ENCODE measurements at places on chromosomes 1 and 21.

DNA sequence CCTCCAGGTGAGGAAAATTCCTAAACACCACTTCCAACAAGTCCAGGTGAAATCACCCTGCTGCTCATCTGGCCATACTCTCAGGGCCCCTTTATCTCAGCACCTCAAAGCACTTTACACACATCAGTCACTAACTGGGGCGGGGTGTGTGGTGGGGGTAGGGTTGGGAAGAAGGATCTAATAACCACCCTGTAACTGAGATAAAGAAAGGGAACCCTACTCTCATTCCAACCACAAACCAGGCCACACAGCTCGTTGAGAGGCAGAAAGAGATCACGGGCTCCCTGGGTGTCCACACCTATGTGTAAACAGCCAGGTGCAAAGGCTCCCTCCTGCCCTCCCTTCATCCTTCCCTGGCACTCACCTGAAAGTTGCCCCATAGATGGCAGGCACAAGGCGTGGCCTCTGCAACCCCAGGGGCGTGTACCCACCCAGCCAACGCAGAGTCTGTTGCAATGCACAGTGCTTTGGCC lies 20.4 kb downstream of the GPR161 start:
- no peak for DNase-seq

GRCh38 chr1:23423415-23424292 lies 894 bp downstream of the TCEA3 start:
- DNase-seq, result no peak

- no peak for DNase-seq
Observed at GRCh38 chr1:181159451-181160140, 71.1 kb downstream of the IER5 start.

- DNase-seq, result peak; percentile 33
Observed at GRCh38 chr1:212368073-212368484, 46.6 kb downstream of the PACC1 start.

GRCh38 chr1:63630666-63631065 lies 37.5 kb downstream of the PGM1 start:
- no peak for DNase-seq

GRCh38 chr1:30379684-30380624 lies 343.4 kb downstream of the MATN1 start:
- peak; percentile 43 for DNase-seq

DNA sequence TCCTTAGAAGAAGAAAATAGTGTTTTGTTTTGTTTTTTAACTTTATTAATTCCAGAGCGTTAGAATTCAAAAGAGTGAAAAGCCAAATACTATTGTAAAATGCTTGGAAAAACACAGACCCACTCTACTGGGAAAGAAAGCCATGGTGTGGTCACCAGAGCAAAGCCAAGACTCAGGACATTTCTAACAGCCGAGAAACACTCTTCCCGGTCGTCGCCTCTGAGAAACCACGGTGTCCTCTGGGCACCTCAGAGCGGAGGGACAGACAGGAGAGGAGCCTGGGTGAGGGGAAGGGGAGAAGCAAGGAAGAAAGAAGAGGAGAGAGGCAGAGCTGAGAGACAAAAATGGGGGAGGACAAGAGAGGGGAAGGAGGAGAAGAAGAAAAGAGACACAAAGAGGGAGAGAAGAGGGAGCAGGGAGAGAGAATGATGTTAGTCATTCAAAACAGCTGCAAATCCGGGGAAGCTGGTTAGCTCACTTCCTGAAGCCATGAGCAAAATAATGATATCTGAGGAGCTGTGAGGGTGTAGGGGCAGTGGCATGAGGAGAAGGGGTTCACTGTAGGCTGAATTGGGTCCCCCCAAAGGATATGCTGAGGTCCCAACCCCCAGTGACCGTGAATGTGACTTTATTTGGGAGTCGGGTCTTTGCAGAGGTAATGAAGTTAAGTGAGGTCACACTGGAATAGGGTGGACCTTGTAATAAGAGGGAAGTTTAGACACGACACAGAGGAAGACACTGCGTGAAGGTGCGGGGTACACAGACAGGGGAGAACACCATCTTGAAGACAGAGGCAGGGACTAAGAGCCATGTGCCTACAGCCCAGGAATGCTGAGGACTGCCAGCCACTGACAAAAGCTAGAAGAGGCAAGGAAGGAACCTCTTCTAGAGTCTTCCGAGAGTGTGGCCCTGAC lies 58.2 kb upstream of the DMRTB1 start:
- no peak for DNase-seq

DNA sequence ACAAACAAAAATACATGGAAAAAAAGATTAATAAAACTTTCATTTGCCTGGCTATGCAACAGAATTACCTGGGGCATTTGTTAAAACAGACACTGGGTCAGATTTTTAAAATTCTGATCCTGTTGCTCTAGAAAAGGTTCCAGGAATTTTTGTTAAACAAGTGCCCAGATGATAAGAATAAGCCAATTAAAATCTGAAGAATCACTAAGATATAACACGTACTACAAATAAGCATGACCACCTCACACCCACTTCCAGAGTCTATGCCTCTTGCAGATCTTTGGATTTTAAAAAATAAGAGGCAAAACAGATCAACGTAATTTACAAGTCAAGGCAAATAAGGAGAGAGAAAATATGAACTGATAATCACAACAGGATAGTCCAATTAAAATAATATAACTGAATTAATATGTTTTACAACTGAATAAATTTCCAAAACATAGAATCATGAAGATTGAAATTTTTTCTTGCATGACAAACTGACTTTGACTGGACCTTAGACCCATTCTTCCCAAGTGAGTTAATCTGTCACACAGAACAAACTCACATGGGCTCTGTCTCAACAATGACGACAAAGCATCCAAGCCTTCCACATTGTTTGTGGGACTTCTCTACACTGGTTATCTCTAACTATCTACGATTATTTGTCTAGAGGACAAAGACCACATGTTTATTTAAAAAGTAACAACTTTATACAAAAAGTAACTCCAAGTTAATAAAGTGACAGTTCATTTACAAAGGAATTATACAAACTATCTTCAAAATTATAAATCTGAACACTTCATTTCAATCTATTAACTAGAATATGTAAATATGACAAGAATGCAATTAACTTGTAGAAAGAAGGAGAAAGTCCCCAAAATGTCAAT lies 56.9 kb downstream of the COP1 start:
- DNase-seq, result no peak

DNA sequence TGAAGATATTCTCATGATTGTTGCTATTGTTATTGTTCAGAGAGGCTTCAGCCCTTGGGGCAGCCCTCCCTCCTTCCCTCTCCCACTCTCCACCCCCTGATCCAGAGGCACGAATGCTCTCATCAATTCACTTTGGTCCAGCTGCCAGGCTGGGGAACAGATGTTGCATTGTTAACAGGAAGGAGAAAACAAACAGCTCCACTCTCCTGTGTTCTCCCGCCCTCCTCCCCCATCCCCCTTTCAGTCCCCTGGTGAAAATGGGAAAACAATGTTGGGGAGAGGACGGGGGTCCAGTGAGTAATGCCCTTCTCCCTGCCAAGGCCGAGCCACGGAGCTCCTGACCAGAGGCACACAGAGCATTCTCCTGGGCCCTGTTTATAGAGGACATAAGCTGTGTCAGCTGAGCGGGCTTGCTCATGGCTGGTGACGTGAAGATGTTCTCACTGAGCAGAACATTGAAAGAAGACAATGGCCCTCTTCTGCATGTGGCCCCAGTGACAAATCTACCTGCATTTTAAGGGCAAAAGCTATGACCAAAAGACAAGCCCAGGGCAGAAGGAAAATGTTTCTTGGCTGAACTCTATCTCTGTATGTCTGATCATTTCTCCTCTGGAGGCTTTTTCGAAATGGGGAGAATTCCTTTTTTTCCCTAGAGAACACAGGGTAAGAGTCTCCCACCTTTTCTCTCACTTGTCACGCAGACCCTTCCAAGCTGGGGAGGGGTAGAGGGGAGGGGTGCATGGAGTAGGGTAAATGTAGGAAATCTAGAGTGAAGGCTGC lies 111.7 kb downstream of the GLUL start:
- peak; percentile 1 for DNase-seq

DNA sequence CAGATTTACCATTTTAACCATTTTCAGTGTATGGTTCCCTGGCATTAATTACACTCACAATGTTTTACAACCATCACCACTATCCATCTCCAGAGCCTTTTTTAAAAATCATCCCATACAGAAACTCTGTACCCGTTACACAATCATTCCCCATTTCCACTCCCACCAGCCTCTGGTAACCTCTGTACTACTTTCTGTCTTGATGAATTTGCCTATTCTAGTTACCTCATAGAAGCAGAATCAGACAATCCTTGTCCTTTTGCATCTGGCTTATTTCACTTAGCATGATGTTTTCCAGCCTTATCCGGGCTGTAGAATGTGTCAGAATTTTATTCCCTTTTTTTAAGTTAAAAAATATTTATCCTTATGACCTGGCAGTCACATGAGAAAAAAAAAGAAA lies 33.0 kb downstream of the PGM1 start:
- no peak for DNase-seq

DNA sequence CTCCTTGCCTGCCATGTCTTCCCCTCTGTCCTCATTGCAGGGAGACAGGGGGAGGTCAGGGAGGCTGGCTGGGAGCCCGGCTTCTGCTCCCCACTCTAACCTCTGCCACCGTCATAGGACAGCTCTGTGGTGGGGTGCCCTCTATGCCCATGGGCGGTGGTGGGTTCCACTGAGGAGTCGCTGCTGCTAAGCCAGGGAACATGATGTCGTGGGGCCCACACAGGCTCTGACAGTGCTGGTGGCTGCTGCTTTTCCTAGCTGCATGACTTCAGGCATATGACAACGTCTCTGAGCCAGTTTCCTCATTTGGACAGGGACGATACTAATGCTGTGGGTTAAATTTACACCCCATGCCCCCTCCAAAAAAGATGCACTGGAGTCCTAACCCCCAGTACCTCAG lies 14.7 kb downstream of the KCNA10 start:
- DNase-seq, result no peak

DNA sequence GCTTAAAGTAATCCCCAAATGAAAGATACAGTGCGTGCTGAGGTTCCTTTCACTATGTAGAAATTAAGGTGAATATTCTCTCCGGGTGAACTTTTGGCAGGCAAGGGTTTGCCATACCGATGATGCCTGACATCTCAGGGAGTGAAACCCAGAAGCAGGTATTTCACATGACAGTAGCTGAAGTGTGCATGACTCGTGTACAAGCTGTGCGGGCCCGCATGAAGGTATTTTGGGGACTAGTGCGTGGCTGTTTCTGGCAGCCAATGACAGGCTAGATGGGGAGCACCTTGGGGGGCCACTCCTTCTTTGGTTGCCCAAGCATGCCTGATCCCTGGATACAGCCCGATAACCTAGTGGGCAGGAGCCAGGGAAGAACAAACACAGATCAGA lies 569.0 kb downstream of the SMYD3 start:
- DNase-seq, result no peak

DNA sequence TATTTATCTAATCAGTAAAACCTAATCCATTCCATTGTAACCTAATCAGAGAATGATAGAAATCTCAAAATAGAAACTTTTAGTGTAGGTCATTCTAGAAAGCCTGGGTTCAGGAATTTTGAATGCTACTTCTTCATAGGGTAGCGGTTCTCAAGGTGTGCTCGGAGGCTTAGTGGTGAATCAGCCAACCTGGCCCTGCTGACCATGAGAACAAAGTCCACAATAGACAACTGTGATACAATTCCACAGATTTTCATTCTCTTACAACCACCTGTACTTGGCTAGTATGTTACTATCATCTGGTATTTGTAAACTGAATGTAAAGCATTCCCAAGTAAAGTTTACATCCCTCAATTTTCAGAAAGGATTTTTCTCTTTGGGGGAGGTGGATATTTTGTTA lies 7.5 kb upstream of the PUM1 start:
- DNase-seq, result no peak

DNA sequence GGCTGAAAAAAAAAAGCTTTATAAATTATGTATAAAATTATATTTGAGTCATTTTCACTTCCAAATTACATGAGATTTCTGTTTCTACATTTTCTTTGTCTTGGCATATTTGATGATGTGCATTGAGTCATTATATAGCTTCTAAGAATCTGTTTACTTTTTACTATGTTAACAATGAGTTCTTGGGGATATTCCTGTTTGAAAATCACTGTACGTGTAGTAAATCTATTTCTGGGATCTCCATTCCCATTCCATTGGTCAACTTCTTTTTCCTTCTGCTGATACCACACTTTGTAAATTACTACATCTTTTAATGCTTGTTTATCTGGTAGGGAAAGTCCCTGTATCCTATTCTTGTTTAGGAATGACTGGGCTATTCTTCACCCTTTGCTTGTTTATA lies 43.6 kb downstream of the TNFRSF9 start:
- no peak for DNase-seq

GRCh38 chr1:207218512-207219362 lies 102.7 kb upstream of the CD55 start:
- DNase-seq, result no peak

DNA sequence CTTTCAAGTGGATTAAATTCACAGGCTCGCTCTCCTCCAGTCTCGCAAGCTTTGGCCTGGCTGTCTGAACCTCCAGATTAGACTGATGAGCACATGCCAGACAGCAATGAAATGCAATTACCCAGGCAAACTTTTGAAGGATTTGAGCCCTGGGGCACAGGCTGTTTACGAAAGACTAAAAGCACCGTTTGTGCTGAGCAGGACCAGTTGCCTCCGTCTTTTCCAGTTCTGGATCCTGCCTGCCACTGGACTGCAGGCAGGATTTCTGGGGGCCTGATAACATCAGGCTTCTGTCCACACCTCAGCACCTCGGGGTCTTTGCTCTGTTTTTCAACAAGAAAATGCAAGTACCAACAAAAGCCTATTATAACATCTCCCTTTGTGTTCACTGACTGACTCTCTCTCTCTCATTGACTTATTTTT lies 145.7 kb downstream of the CLIC6 start:
- DNase-seq, result no peak

DNA sequence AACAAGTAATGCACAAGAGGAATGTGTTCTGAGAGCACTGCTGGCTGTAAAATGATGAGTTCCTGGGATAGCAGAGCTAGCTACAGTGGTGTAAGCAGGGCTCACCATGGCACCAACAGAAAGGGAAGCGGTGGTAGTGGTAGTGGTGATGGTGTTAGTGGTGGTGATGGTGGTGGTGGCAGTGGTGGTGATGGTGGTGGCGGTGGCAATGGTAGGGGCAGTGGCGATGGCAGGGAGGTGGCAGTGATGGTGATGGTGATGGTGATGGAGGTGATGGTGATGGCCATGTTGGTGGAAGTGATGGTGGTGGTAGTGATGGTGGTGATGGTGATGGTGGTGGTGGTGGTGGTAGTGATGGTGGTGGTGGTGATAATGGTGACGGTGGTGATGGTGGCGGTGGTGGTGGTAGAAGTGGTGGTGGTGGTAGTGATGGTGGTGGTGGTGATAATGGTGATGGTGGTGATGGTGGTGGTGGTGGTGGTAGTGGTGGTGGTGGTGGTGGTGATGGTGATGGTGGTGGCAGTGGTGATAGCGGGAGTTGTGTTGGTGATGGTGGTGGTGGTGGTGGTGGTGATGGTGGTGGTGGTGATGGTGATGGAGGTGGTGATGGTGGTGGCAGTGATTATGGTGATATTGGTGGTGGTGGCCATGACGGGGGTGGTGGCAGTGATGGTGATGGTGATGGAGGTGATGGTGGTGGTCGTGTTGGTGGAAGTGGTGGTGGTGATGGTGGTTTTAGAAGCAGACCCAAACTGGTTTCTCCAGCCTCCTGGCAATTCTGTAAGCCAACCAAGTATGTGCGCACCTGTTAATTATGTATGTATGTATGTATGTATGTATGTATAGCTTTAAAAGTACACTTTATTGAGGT lies 254.1 kb downstream of the TRABD2B start:
- DNase-seq, result no peak

Data from SHP77 treated with DMSO at 0.1 percent for 48 hours (cell line).